ENCODE measurements at places on chromosomes 5 and 9. TPM values are rescaled to one million over a fixed set of nuclear protein-coding genes. Genes with fewer than 3 reads are reported as not detected.
A peak's percentile ranks its signal among the peaks of the same experiment; 100 is the strongest.

DNA sequence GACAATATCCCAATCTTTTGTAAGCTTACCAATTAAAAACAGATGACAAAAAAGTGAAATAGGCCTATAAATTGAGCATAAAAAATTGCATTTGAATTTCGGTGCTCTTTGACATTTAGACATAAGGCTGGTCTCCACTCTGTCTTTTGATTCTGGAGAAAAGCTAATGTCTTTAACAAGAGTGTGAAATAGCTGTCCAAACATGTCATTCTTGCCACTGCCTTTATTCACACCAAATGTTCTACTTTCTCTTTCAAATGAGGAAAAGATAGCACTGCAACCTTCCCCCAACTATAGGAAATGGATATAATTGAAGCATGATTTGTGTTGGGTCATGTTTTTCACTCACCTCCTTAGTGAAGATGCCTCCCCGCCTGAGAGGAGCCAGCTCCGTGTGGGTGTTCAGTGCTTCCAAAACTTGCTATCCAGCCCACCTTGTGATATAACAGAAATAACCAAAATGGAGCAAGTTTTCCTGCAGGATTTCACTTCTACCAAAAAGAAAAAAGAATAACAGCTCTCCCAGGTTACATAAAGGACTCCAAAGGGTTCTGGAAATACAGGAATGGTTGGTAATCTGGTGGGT, 55.2 kb upstream of the STK32A start:
- H3K36me3 ChIP-seq = no peaks in the 10 kb centered on the region
- no peaks in the 10 kb centered on the region for H3K4me1 ChIP-seq
- H3K27me3 ChIP-seq = no peaks in the 10 kb centered on the region
- H3K4me3 ChIP-seq = no peak overlapping the region
- no peak for DNase-seq

GRCh38 chr9:78032730-78033457, 1.3 kb upstream of the GNAQ start:
- H3K4me1 ChIP-seq = peaks cover 19% of the 10 kb centered on the region
- no peaks in the 10 kb centered on the region for H3K27me3 ChIP-seq
- peak overlapping the region; percentile 37 for H3K27ac ChIP-seq
- peak overlapping the region; percentile 42 for H3K4me3 ChIP-seq
- H3K36me3 ChIP-seq = no peaks in the 10 kb centered on the region

DNA sequence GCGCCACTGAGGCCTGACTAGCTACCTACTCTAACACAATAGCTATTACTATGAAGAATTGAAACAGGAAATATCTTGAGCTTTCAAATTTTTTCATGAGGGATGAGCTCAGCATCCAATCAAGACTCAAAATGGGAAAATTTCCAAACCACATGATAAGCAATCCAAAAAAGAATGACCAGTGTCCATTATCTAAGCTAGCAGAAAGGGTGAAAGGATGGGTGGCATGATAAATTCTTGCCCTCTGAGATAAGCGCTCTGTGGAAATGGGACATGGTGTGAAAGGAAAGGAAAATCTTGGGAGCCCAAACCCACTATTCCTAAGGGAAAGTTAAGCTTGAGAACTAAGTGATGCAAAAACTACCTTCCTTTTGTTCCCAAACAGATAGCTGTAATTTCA, 170.2 kb upstream of the NREP start:
- H3K36me3 ChIP-seq = no peaks in the 10 kb centered on the region
- H3K27ac ChIP-seq = no peak overlapping the region
- no peaks in the 10 kb centered on the region for H3K27me3 ChIP-seq

GRCh38 chr5:139207297-139208000, 9.3 kb upstream of the SIL1 start:
- H3K4me3 ChIP-seq = no peak overlapping the region
- no peak overlapping the region for H3K27ac ChIP-seq
- no peaks in the 10 kb centered on the region for H3K27me3 ChIP-seq
- H3K4me1 ChIP-seq = no peaks in the 10 kb centered on the region
- DNase-seq = no peak

The ACER2 gene
- 0.61 TPM for total RNA-seq

The GCNT4 gene
- 2.0 TPM for total RNA-seq

The RMRP gene
- 5,874 TPM for total RNA-seq

The POU5F2 gene
- 7.1 TPM for total RNA-seq

Data from natural killer cell (primary cell).